ENCODE measurements at places on chromosomes 3 and 15.

GRCh38 chr3:141414800-141415462 is 46.6 kb downstream of the ZBTB38 start:
- no peak for DNase-seq

DNA sequence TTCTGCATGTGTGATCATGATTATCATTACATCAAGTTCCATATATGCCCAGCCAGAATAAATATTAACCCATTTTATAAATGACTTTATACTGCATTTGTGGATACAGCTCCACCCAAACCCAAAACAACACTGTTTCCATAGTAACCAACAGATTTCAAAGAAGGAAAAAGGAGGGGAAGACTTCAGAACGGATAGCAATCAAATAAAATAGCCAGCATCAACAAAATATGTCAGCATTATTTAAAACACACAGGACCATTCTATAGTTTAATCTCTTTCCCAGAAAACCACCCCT is 114.4 kb downstream of the FOXP1 start:
- no peak for DNase-seq

- DNase-seq: no peak
Observed at GRCh38 chr3:34011171-34012101, 213.0 kb downstream of the PDCD6IP start.

DNA sequence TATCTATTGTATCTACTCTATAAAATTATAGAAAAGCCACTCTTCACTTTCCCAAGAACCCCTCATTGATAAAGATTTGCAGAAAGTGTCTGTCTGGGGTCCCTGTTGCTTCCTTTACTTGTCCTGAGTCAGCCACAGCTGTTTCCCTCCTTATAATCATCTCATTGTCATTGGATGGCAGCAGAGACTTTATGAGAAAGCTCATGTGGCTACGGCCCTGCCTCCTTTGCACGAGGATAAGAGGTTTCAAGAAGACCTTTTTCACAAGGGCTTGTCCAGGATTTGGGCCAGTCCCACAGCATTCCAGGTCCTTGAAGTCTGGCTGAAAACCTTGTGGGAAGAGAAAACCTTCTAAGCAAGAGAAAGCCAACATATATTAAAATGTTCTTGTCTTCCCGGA is 41.9 kb upstream of the THBS1 start:
- DNase-seq: no peak

DNA sequence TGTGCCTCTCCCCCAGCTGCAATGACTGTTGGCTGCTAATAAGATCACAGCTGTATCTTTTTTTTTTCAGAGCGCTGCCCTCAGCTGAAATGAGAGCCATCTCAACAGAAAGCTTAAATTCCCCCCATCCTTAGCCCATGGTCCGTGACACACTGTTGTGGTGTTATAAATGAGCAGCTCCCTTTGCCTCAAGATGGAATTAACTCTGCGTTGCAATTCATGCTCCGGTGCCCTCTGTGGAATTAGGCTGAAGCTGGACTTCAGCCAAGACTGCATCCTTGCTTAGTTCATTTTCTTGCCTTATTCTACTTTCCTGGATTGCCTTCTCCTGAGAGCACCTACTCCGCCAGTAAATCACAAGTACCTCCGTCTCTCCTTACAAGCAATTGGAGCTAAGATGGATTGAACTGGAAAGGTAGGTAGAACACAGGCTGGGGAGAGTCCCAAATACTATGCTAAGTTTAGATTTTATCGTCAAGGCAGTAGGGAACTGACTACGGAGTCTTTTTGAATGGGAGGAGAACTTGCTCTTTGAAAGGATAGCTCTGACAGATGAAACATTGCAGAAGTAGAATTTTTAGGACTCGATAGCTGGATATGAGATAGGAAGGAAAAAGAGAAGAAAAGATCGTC is 39.0 kb upstream of the THRB start:
- no peak for DNase-seq

- no peak for DNase-seq
Observed at GRCh38 chr3:125062904-125063618, 7.3 kb upstream of the HEG1 start.

- DNase-seq: no peak
Observed at GRCh38 chr3:57184526-57184925, 15.3 kb downstream of the HESX1 start.

- no peak for DNase-seq
Observed at GRCh38 chr3:62500556-62501288, 127.4 kb upstream of the FEZF2 start.

- no peak for DNase-seq
Observed at GRCh38 chr3:106114220-106114619, 245.4 kb upstream of the CBLB start.

DNA sequence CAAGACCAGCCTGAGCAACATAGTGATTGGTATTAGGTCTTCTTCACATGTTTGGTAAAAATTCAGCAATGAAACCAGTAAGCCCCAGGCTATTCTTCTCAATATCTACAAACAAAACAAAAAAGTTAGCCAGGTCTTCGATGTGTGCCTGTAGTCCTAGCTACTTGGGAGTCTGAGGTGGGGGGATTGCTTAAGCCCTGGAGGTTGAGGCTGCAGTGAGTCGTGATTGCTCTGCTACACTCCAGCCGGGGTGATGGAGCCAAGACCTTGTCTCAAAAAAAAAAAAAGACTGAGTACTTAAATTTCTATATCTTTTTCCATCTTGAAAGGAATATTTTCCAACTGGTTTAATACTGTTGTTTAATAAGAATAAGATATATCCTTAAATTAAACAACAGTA is 106.8 kb downstream of the MBNL1 start:
- DNase-seq: no peak

- DNase-seq: no peak
Observed at GRCh38 chr3:64808061-64808460, 120.3 kb upstream of the ADAMTS9 start.

- no peak for DNase-seq
Observed at GRCh38 chr15:70379938-70380883, 282.5 kb upstream of the TLE3 start.

DNA sequence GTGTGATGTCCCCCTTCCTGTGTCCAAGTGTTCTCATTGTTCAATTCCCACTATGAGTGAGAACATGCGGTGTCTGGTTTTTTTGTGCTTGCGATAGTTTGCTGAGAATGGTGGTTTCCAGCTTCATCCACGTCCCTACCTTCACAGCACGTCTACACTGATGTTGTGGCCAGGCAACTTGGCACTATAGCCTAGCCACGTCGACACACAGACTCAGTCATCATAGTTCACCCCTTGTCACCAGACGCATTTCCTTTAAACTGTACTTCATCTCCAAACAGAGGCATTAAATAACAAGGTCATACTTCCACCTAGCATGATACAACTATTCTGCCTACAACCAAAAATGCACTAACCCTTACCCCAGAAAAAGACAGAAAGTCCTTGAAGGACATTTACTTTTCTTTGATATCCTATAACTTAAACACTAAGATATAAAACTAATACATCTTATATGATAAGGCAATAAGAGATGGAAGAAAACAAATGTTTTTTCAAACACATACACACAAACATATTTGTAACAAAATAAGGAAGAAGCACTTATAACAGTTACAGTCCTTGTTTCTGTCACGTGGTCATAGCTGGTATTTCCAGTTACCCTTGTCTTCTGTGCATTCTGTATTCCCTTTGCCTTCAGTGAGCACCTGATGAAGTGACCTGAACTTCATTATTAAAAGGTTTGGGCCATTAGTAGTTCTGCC is 121.4 kb downstream of the KLF13 start:
- no peak for DNase-seq

GRCh38 chr15:59999612-60000112 is 4.4 kb upstream of the FOXB1 start:
- peak; percentile 48 for DNase-seq

- DNase-seq: no peak
Observed at GRCh38 chr3:162863579-162863978, 1367.0 kb downstream of the OTOL1 start.

- DNase-seq: no peak
Observed at GRCh38 chr15:40070166-40070557, 31.2 kb upstream of the SRP14 start.

DNA sequence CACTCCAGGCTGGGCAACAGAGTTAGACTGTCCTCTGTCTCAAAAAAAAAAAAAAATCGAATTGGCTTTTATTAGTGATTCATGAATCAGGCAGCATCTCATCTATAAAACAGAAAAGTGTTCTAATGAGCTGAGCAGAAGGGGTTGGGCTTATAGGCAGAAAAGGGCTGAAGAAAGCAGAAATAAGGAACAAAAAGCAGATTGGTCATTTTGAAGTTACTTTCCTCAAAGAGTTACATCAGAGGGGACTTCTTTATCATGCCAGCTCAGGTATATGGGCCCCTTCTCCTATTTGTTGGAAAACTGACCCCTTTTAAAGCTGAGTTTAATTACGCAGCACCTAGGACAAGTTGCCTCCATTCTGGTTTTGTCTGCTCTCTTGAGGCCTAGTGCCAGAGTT is 722 bp upstream of the POGLUT1 start:
- DNase-seq: no peak

- no peak for DNase-seq
Observed at GRCh38 chr3:75192146-75192616, 471.9 kb upstream of the FRG2C start.

- no peak for DNase-seq
Observed at GRCh38 chr15:65392368-65392767, 14.6 kb upstream of the IGDCC3 start.

- DNase-seq: no peak
Observed at GRCh38 chr3:171526869-171527268, 66.7 kb upstream of the TNIK start.

DNA sequence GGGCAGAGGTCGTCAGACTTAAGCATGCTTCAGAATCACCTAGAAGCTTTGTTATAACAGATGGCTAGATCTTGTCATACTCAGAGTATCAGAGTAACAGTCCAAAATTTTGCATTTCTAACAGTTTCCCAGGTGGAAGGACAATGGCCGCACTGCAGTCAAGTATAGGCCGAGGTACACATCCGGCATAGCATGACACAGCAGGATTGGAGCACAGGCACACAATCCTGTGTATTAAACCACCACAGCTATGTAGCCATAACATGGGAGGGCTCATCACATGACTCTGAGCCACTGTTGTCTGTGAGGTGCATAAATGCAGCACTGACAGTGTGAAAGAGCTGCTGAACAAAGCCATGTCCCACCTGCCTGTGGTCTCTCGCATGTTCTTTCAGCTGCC is 85.7 kb upstream of the RNF7 start:
- DNase-seq: no peak
